Stimulated activated CD4-positive, alpha-beta T cell treated with anti-CD3 and anti-CD28 coated beads, Interleukin-2, amount 100 ng/mL, for 4 hours (primary cell): ENCODE measurements at places on chromosomes 6 and 20.
A peak's percentile ranks its signal among the peaks of the same experiment; 100 is the strongest.

GRCh38 chr6:88211446-88211845, 45.3 kb upstream of the CNR1 start:
- no peak for DNase-seq

DNA sequence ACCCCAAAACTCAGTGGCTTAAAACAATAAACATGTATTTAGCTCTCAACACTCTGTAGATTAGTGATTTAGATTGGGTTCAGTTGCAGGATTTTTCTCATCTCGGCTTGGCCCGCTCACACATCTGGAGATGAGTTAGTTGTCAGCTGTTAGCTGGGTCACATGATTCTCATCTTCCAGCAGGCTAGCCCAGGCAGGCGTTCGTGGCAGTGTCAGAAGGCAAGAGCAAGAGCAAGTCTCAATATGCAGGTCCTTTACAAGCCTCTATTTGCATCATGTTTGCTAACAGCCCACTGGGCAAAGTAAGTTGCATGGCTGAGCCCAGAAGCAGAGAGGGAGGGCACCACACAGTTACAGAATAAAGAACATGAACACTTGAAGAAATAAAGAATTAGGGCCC, 83.6 kb upstream of the MYLIP start:
- DNase-seq = no peak

DNA sequence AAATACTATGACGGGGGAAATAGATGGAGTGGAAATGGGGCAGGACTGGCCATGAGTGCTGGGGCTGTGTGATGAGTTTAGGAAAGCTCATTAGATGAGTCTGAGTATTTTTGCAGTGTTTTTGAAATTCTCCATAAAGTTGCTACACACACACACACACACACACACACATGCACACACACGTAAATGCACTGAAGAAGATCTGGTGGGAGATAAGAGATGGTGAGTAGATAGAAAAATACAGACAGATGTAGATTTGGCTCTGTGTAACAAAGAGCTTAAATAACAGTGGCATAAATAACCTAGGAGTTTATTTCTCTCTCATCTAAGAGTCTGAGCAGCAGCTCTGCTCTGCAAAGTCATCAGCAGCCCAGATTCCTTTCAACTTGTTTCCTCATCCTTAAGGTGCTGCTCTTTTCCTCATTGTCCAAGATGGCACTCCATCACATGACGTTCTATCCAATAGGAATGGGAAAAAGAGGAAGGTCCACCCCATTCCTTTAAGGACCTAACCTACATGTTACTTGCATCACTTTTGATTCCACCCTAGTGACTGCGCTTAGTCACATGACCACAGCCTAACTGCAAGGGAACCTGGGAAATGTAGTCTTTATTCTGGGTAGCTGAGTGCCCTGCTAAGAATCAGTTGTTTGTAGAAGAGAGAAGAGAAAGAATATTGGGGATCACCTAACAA, 76.4 kb downstream of the EYA2 start:
- no peak for DNase-seq

DNA sequence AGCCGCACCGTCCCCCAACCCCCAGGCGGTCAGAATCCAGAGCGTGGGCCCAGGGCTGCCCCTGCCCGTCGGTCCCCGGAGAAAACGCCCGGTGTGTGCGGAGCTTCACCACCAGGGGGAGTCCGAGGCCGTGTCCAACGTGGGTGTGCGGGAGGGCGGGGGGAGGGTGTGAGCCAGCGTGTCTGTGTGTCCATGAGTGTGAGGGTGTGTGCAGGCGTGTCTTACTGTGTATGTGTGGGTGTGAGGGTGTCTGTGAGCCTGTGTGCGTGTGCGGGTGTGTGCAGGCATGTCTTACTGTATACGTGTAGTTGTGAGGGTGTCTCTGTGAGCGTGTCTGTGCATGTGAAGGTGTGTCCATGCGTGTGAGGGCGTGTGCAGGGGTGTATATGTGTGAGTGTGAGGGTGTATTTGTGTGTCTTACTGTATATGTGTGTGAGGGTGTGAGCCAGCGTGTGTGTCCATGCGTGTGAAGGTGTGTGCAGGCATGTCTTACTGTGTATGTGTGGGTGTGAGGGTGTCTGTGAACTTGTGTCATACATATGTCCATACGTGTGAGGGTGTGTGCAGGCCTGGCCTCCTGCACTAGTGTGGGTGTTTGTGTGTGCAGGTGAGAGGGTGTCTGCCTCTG, 24.6 kb upstream of the GATA5 start:
- DNase-seq = peak; percentile 72

DNA sequence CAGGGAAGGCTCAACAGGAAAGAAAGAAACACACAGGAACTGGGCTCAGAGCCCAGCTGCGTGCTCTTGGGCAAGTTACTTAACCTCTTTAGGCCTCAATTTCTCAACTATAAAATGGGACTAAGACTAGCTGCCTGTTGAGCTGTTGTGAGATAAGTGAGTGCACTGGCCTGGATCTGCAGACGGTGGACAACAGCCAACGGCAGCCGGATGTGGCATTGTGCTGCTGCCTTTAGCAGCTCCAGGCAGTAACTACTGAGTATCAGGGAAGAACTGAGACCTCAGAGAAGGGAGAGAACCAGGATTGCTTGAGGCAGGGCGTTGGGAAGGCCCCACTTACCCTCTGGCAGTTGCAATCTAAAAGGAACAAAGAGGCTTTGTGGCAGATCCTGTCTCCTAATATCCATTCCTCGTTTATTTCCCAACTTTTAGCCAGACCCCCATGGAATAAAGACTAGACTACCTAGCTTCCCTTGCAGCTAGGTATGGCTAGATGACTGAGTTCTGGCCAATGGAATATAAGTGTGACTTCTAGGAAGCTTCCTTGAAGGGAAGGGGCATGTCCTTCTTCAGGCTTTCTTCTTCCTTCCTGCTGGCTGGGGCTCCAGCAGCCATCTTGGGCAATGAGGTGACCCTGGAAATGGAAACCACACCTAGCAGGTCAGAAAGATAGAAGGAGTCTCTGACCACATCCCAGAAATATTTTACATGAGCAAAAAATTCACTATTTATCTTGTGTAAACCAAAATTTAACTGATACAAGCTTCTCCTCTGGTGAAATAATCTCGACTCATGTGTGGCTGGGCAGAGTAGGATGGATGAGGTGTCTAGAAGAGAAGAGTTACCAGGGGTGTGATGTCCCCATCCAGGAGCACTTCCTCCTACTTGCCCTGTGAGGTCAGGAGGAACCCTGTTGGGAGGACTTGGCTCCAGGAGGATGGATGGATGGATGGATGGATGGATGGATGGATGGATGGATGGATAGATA, 67.6 kb downstream of the MRPL14 start:
- no peak for DNase-seq

- no peak for DNase-seq
Measured at GRCh38 chr6:15501826-15502445, 160.9 kb downstream of the DTNBP1 start.

GRCh38 chr20:59575653-59576052, 28.7 kb upstream of the PHACTR3 start:
- DNase-seq = no peak

DNA sequence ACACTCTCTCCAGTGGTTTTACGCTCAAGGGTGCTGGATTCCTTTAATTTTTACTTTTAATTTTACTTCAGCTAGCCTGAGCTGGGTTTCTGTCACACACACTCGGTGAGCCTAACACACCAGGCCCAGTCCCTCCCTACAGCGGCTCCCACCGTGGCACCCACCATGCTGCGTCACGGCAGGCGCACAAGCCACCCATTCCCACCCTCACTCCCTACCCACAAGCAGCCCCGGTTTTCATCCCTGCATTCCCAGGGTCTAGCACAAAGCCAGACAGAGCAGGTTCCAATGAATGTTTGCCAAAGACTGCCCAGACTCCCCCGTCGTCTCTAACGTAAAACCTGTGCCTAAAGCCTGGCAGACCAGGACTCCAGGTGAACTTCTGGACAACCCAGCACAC, 50.3 kb downstream of the MYH7B start:
- no peak for DNase-seq

GRCh38 chr6:130369831-130370230, 4.0 kb downstream of the TMEM200A start:
- DNase-seq = no peak

GRCh38 chr6:169337886-169338445, 84.3 kb upstream of the THBS2 start:
- no peak for DNase-seq

GRCh38 chr6:54248994-54249393, 59.2 kb upstream of the TINAG start:
- no peak for DNase-seq

- DNase-seq = no peak
Measured at GRCh38 chr6:117555262-117555849, 47.0 kb downstream of the GOPC start.

DNA sequence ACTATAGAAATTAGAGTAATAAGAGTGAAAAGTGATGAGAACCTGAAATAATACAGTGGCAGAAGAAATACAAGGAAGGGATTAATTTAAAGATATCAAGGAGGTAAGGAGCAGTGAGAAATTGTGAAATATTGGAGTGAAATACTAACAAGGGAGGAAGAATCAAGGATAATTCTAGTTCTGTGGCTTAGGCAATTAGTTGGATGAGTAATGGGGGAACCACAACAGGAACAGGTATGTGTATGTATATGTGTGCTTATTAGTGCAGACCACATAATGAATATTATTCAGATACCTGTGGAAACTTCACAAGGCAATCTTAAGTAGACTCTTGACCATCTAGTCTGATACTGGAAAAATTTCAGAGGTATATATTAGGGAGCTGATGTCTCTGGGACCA, 143.3 kb downstream of the TINAG start:
- no peak for DNase-seq

GRCh38 chr6:166267526-166267925, 40.7 kb downstream of the PRR18 start:
- DNase-seq = no peak

DNA sequence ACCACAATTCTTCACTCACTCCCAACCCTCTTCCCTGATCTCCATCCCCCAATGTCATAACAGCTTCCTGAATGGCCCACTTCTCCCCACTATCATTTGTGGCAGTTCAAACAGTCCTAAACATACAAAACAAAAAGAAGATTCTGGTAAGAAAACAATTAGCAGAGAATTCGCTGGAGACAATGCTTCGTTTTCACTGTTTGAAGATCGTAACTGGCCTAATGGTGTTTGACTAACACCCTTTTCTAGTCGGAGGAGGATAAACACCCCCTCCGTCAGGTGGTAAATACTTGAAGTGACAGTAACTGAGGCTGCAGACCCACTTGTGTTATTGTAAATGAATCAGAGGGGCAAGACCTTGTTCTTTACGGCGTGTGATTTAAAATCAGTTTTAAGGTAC, 3.8 kb downstream of the EYA2 start:
- no peak for DNase-seq

DNA sequence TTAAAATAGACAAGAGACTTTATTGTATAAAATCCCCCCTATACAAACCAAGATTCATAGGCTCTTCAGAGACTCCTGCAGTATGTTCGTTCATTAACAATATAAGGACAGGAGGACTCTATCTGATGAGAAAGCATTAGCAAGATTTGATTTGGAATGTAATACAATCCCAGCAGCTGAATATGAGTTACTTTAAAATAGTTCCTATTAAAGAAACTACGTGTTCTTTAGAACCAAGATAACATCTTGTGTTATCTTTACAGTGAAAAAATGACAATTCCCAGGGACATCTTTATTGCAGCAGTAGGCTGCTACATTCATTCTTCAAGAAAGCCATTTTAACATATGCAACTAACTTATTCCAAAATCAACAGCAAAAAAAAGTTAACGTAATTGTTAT, 1360.1 kb upstream of the GJE1 start:
- DNase-seq = no peak
